ENCODE measurements at places on chromosomes 4 and X.

GRCh38 chrX:75337525-75337924 lies 63.6 kb downstream of the UPRT start:
- DNase-seq, result no peak

DNA sequence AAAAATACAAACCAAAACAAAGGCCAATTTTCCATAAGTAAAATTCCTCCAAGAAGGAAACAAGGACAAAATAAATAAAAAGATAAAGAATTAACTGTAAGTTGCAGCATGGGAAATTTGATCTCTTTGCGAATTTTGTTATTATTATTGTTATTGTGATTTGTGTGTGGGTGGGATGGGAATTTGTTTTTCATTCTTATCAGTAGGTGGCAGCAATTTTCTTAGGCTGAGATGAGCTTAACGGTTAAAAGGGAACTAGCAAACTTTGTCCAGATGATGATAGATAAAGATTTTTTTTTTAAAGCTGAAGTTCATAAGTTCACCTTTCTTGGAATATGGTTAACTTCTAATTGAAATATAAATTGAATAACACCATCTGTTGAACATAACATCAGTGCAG lies 83.2 kb upstream of the IL1RAPL2 start:
- DNase-seq, result no peak

DNA sequence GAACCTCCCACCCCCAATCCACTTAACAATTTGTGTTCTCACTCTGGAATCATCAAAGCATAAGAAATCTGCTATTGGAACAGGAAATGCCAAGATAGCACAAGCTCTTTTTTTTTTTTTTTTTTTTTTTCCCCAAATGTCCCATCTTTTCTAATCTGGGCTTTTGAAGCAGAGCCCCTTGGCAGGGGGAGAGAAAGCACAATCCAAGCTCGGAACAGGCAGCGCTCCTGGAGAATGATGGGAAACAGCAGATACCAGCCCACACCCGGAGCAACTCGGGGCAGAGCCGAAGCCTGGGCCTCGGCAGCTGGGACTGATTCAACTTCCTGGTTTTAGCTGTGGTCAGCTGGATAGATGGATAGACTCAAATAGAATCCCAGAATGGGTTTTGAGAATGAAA lies 235.1 kb downstream of the QDPR start:
- no peak for DNase-seq

GRCh38 chrX:12922599-12922919 lies 16.1 kb downstream of the TLR8 start:
- DNase-seq, result no peak

GRCh38 chr4:37471971-37472370 lies 214.2 kb downstream of the RELL1 start:
- DNase-seq, result no peak

DNA sequence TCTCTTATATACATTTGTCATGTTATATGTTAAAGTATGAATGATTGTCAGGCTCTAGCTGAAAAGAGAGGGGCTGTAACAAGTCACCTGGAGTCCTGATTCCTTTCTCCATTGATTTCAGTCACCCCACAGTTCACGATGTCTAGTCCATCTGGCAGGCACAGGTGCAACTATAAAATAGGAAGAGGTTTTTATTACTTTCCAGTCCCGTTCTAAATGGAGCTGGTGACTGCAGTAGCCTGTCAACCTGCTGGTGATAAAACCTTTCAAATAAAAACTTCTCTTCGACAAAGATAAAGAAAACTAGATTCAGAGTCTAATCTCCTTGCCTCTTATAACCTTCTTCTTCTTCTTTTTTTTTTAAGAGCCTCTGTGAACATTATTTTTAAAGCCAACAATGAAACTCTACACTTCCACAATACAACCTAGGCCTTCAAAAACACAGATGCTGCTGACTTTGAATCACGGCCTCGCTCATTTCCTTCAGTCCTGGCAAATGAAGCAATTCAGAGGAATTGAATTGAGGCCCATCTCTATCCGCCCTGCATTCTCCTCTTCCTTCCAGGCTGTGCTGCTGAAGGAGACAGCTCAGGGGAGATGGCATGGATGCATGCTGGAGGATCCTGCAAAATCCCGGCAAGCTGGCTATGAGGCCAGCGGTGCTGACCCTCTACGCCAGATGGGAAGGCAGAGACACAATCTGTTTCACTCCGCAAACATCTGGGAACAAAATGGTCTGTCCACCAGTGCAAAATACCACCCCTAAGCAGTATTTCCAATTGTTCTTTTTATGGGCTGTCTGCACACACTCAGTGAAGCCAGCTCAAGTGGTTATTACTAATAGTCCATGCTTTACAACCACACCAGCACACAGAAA lies 27.3 kb upstream of the CDKN2AIP start:
- DNase-seq, result no peak

DNA sequence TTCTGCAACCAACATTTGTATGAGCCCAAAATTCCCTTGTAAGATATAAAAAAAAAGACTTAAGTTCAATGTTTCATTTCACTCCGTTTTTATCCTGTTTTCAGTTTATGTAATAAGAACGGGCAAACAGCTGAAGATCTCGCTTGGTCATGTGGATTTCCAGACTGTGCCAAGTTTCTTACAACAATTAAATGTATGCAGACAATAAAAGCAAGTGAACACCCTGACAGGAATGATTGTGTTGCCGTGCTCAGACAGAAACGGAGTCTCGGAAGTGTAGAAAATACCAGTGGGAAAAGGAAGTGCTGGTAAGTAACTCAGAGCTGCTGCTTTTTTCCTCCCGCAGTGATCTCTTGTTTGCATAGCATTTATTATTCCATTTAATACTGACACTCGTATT lies 2.8 kb downstream of the ANKRD37 start:
- DNase-seq, result no peak

- no peak for DNase-seq
These were observed 56.4 kb upstream of the SLIT2 start for GRCh38 chr4:20195071-20195885.

- no peak for DNase-seq
These were observed 4.1 kb downstream of the TEX13B start for GRCh38 chrX:107978071-107978470.

- no peak for DNase-seq
These were observed 132.2 kb downstream of the BMPR1B start for GRCh38 chr4:94889946-94890345.

- DNase-seq, result no peak
These were observed 150.4 kb downstream of the SOWAHB start for GRCh38 chr4:76747563-76747962.

- DNase-seq, result no peak
These were observed 34.2 kb downstream of the ARHGEF9 start for GRCh38 chrX:63750811-63751210.

DNA sequence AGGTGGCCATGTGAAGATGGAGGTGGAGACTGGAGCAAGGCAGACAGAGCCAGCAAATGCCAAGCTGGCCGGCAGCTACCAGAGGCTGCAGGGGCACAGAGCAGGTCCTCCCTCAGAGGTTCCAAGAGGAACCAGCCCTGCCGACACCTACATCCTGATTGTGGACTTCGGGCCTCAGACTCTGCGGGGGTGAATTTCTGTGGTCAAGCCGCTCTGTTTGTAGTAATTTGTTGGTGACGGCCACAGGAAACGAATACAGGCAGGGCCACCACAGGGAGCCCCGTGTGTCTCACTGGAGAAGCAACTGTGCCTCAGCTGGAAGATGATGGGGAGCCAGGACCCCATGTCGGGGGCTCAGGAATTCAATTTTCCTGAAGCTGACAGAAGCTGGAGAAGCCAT lies 28.3 kb downstream of the ZFYVE28 start:
- DNase-seq, result no peak

DNA sequence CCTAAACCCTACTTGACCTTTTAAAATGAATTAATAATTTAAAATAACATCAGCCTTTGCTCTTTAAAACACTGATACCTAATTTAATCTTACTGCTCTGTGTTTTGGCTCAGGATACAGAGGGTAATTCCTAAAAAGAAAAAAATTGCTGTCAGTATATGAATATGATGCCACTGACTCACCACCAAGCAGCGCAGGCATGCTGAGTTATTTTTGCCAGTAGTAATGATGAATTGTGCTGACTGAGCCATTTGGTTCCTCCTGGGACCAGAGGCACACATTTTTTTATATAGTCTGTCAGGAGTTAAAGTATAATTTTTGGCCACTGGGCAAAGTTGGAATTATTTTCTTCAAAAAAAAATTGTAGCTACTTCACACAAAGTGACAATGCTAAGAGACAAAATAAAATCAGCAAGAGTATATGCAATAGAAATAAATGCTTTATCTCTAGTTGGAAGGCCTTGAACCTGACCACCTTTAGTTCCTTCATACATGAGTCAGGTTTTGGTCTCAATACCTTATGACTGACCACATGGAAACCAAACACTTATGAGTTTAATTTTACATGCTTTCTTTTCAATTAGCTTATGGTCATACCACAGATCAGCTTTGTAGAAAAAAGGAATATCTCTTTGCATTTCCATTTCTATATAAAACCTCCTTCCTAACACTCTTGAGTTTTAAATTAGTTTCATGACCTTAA lies 115.1 kb downstream of the PPP3CA start:
- DNase-seq, result peak; percentile 18

GRCh38 chr4:146329050-146329716 lies 114.8 kb downstream of the REELD1 start:
- no peak for DNase-seq

DNA sequence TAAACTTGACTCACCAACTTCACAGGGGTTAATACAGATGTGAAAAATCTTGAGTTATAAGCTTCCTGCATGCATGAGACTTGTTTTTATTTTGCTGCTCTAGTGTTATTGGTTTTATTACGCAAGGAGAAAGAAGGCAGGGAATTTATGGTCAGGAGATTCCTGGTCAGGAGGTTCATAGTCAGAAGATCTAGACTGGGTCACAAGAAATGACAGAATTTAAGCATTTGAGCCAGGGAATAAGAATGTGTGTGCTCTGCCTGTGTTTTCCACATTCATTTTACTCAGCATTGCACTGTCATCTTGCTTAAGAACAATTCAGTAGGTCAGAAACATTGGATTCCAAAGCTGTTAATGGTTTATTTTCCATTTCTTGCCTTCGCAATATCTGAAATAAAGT lies 2522.1 kb downstream of the ARAP2 start:
- DNase-seq, result no peak

DNA sequence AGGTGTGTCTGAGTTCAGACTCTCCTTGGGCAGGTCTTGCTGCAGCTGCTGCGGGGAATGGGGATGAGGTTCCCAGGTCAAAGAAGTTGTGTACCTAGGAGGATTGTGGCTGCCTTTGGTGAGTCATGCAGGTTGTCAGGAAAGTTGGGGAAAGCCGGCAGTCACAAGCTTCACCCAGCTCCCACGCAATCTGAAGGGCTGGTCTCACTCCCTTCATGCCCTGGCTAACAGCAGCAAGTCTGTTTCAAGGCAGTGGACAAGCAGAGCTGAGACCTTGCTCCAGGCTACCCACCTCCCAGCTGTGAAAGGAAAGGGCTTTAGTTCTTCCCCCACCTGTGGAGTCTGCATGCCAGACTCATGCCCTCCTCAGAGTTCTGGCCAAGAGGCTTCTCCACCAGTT lies 287.2 kb downstream of the DTHD1 start:
- no peak for DNase-seq

DNA sequence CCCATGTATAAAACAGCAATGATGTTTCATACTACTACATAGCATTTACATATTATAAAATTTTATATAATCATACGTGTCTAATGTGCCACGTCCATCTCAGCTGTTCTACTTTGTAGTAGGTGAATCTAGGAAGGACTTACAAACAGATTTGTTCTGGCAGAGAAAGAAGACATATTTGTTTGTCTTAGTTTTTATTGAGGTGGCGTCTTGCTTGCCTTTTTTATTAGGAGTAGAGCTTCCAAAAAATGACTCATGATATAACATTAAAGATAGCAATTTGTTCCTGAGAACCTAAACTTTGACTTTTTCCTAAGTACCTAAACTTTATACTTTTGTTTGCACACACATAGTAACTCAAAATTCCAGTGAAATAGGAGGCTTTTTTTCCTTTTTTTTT lies 64.6 kb downstream of the CLDN22 start:
- DNase-seq, result no peak

GRCh38 chr4:5799406-5799805 lies 88.4 kb downstream of the EVC start:
- DNase-seq, result no peak

DNA sequence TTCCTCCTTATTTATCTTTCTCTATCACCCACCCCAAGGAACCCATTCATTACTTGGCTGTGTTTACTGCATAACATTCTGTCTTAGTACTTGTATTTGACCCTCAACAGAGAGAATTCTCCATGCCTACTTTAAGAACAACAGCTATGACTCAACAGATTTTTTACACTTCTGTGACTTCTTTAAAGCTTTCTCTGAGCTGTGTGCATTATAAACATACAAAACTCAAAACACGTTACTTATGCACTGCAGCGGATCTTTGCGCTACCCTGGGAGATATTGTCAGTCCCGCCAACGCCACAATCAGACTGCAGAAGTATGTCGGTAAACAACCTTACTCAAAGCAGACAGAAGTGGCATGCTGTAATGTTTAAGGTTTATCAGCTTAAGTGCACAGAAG lies 35.1 kb downstream of the PRKX start:
- DNase-seq, result no peak

DNA sequence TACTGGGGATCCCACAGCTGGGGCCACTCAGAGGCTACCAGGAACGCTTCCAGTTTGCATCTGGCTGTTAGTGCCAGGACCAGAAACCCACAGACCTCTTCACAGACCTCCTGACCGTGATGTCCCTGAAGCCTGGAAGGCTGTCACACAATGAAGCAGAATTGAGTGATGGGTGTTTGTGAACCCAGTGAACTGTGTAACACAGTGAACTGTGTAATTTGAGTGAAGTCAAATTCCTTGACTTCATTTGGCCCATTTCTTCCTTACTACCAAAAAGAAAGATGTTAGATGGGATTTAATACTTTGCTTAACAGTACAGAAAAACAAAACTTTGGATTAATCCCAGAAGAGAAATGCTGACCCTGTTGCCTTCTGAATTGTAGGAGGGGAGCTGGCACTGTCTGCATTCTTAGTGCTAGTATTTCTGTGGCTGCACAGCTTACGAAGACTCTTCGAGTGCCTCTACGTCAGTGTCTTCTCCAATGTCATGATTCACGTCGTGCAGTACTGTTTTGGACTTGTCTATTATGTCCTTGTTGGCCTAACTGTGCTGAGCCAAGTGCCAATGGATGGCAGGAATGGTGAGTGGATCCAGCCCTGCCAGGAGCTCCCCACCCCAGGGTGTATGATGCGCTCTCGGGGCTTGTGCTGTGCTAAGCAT lies 17.8 kb downstream of the SRD5A3 start:
- DNase-seq, result no peak

DNA sequence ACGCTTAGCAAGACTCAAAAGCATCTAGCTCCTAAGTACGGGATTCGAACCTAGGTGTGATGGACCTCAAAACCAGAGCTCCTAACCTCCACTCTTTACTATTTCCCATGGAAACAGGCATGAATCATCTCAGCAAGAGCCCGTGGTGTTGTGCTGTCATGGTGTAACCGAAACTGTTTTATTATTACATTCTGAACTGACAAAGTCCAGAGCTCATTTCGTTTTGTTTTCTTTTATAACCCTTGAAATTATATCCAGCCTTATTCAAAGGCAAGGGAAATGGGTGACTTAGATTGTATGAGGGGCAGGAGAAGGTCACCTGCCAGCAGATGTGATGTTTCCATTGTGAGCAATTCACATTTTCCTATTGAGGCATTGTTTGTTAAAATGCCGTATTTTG lies 301.1 kb downstream of the FRMPD4 start:
- DNase-seq, result no peak

All from stimulated activated CD8-positive, alpha-beta memory T cell treated with anti-CD3 and anti-CD28 coated beads, Interleukin-7, amount 100 ng/mL, for 48 hours (primary cell).